ENCODE measurements at places on chromosomes 2 and 18.

DNA sequence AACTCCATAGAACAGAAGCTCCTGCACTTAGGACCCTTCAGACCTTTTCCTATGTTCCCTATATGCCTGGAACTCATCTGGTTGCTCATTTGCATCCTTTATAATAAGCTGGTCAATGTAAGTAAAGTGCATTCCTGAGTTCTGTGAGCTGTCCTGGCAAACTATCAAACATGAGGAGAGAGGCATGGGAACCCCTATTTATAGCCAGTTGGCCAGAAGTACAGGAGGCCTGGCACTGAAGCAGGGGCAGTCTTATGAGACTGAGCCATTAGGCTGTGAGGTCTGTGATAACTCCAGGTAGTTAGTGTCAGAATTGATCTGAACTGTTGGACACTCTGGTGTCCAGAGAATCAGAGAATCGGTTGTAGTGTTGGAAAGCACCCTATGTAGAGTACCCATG, 88.4 kb downstream of the EHD3 start:
- DNase-seq, result no peak

DNA sequence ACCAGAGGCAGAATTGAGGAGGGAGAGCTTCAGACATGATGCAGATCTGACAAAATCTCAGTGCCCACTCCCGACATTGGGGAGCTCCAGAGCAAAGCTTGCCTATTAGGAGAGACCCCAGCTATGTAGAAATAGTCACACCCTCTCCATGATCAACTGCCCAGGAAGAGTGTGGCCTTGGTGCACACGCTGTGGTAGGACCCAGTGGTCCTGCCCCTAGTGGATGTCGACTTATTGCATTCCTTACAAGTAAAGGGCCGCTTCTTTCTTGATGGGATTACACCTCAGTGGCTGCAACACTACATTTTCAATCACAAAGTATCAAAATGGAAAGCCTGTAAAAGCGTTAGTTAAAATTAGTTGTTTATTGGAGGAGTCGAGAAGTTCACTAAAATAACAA, 64.2 kb downstream of the VRK2 start:
- no peak for DNase-seq

DNA sequence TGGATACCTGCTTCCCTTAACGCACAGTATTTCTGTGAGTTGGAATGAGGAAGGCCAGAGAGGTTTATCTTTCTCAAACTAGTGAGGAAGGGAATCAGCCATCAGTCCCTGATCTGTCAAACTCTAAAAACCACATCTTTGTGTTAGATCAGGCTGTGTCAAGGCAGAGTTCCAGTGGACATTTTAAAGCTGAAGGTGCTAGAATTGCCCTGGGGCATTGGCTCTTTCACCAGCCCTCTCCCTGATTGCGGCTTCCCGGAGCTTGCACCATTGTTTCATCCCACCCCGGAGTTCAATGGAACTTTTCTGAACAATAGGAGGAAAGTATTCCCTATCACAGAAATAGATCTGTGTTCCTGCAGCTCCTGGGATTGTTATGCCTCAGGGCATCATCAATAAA, 110.2 kb downstream of the RNF144A start:
- no peak for DNase-seq

GRCh38 chr2:207928079-207928478, 97.2 kb downstream of the PLEKHM3 start:
- DNase-seq, result no peak

- no peak for DNase-seq
Observed at GRCh38 chr2:65452150-65452895, 19.9 kb upstream of the SPRED2 start.

DNA sequence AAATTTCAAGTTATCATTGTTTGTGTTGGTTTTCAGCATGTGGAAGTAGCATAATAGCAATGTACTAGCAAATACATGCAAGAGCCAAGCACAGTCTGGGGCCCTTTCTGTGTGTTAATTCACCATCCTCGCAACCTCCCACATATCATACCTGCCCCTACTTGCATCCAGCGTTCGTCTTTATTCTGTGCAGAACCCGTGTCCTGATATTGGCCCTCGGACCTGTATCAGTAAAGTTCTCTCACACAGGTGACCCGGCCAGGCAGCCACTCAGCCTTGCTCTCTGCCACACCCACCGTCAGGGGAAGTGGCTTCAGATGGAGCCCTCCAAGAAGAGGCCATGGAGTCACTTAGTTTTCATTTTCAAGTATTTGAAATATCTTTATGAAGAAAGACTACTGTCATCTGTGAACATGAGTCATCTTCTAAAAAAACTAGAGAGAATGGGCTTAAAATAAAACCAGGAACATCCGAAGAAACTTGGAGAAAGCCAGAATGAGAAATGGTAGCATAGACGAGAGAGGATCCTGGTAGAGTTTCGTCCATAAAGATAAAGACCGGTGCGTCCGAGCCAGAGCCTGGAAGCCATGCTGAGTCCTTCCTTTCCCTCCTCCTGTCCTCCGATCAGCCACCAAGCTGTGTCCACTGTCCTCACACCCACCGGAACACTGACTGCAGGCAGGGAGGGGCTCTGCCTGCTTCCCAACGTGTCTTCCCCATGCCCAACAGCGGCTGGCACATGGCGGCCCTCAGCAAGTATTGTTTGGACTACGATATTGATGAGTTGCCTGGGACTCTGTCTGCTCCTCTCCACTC, 57.3 kb upstream of the RPL31 start:
- DNase-seq, result no peak

DNA sequence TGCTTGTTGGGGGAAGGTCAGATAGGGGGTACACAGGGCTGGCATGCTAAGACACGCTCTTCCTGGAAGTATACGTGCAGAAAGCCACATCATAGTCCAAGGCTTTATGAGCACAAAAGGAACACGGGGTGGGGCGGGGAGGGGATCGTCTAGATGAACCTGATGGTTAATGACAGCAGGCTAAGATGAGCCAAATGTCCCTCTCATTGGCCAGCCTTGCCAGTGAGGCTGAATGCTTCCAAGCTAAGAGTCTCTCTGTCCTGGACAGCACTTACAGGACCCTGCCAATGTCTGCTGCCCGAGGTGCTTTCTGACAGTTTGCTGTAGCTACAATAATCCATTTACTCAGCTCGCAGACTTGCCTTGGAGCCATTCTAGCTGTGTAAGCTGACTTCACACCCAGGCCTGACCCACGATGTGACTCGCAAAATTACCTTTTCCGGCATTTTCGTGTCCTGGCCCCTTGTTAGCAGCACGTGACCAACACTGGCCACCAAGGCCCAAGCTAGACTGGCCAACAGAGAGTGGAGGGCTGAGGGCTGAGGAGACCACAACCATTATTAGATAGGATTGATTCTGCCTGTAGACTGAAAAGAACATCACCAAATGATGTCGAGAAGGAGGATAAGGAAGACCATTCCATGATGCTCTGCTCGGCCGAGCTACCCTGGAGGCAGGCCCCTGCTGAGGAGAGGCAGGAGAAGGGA, 84.2 kb downstream of the MALT1 start:
- no peak for DNase-seq

- no peak for DNase-seq
Observed at GRCh38 chr2:48391616-48392015, 138.3 kb upstream of the STON1 start.

DNA sequence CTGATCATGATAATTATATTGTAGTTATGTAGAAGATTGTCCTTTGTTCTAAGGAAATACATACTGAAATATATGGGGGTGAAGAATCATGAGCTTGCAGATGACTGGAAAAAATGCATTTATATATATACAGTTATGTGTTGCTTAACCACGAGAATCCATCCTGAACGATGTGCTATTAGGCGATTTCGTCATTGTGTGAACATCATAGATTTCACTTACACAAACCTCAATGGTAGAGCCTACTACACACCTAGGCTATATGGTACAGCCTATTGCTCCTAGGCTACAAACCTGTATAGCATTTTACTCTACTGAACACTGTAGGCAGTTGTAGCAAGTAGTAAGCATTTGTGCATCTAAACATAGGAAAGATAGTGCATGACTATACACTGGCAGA, 2.6 kb upstream of the ACAA2 start:
- no peak for DNase-seq

DNA sequence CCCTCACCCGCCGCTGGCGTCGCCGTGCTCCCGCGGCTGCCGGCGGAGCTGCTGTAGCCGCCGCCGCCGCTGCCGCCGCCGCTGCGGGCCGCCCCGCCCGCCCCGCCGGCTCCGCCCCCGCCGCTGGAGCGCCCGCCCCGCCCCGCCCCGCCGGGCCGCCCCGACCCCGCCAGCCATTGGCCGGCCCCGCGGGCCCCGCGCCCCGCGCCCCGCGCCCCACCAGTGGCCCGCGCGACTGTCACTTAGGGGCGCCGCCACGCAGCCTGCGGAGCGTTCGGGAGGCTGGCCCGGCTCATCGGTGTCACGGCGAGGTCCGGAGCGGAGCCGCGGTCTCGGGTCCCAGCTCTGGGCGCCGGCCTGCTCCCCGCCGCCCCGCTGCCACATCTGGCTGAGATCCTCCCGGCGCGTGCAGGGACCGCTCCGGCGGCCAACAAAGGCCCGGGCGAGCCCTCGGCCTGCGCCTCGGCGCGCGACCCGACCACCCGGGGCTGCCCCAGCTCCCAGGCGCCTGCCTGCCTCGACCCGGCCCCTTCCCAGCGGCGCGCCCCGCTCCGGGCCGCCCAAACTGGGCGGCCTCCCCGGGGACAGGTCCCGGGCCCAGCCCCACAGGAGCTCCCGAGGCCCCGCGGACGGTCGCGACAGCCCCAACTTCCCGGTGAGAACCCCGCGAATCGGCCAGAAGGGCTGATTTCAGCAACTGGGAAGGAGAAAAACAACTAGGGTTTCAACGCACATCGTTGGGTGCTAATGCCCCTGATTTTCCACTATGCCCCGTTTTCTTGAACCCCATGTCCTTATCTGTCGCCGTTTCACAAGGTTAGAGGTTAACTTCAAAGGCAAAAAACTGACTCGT, at the start of gene MGAT4A:
Gene MGAT4A, minus strand, starts transcription at position 92 of the 853 bp plus-strand sequence. CDS start 4,800 bp downstream, outside the sequence.
- peak; percentile 73 for DNase-seq

DNA sequence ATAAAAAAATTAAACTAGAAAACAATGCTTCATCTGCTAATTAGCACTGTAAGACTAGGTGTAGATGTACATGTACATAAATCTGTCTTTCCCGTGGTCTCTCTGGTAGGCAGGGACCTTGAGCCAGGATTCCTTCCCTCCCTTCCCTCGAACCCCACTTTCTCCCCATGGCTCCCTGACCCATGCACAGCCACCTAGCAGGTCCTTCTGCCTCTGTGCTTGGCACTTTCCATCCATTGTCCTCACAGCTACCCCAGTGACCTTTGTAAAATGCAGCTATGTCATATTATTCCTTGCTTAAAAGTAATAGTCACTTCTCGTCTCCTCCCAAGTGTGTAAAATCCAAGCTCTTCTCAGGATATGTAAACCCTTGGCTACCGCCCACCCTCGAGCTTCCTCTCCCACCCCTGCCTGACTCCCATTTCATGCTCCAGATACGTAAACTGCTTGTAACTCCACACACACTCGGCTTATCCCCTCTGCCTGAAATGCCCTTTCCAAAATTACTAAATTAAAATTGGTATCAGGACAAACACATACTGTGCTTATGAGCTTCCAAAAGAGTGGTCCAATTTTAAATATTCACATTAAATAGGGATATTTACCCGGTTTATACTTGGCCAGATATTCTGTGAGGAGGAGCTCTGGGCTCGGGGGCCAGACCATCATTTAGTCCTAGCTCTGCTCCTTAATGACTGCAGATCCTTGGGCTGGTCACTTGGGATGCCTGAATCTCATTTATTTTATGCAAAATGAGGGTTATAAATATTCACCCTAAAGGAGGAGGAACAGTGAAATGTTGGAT, 54.0 kb upstream of the RALBP1 start:
- no peak for DNase-seq

GRCh38 chr2:64328756-64329155, 125.2 kb upstream of the LGALSL start:
- DNase-seq, result no peak

DNA sequence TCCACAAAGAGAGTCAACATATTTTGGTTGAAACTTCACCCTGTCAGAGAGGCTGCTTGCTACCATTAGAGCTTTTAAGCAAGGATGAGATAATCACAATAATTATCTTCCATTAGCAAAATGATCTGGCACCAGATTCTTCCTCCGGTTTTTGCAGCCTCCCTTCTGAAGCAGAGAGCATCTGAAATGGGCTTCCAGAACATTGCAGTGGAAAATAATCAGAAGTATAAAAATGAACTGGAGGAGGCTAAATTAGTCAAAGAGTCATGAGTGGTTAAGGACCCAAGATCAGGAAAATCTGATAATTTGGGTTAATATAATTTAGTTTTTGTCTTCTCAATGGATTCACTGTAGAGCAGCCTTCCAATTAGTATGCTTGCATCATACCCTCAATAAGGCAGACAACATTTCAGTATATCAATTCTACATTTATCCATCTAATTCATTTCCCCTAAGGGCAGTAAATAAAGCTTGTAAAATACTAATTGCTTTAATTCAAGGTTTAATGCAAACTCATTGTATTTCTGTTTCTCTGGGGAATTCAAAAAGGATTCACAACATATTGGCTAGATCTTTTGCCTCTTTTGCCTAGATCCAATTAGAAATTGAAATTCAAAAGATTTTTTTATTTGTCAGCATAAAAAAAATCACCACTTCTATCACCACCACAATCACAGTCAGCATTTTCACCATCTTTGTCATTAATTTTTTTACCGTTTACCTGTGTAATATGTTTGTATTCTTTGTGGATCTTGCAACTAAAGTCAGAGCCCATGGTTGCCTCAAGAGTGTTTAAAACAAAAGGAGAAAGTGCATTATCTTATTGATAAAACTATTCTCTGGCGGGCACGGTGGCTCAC, 537.2 kb upstream of the DCC start:
- no peak for DNase-seq

GRCh38 chr2:28392297-28393113, at the start of gene FOSL2:
TSS of gene FOSL2 (plus strand) at chr2:28392858. CDS start at chr2:28393721, 863 bp downstream.
- DNase-seq, result peak; percentile 92

GRCh38 chr2:112184121-112184520, 45.9 kb downstream of the FBLN7 start:
- no peak for DNase-seq

DNA sequence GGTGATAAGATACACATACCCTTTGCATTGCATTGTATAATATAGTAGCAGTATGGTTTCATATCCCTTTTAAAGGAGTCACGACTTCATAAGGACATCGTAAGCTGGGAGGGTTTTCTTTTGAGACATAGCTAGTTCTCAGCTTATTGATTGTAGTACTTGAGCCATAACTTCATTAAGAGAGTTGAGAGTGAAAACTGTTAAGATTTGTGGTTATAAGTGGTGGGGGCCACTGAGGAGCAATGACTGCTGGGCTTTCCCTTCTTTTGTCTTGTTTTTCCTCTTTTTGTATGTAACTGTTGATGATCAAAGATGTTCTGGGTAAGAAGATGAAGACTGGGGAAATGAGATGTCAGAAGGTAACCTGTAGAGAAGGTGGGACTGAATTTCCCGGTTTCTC, 11.0 kb downstream of the EIF5B start:
- no peak for DNase-seq

- no peak for DNase-seq
Observed at GRCh38 chr18:23897733-23898132, 116.8 kb upstream of the TTC39C start.

GRCh38 chr2:159287733-159288132, 1.2 kb upstream of the WDSUB1 start:
- no peak for DNase-seq

- no peak for DNase-seq
Observed at GRCh38 chr2:219282943-219283581, 3.9 kb downstream of the DNAJB2 start.

- DNase-seq, result no peak
Observed at GRCh38 chr18:12308386-12309100, 502 bp downstream of the TUBB6 start.

GRCh38 chr2:198710562-198710961, 747.2 kb downstream of the SATB2 start:
- no peak for DNase-seq

GRCh38 chr18:52077251-52077983, 262.6 kb upstream of the DCC start:
- DNase-seq, result no peak

GRCh38 chr2:127310980-127311379, 17.0 kb upstream of the ERCC3 start:
- no peak for DNase-seq
